HT1080 (cell line): ENCODE measurements at places on chromosomes 1 and 21. TPM values are rescaled to one million over a fixed set of nuclear protein-coding genes. Genes with fewer than 3 reads are reported as not detected.

DNA sequence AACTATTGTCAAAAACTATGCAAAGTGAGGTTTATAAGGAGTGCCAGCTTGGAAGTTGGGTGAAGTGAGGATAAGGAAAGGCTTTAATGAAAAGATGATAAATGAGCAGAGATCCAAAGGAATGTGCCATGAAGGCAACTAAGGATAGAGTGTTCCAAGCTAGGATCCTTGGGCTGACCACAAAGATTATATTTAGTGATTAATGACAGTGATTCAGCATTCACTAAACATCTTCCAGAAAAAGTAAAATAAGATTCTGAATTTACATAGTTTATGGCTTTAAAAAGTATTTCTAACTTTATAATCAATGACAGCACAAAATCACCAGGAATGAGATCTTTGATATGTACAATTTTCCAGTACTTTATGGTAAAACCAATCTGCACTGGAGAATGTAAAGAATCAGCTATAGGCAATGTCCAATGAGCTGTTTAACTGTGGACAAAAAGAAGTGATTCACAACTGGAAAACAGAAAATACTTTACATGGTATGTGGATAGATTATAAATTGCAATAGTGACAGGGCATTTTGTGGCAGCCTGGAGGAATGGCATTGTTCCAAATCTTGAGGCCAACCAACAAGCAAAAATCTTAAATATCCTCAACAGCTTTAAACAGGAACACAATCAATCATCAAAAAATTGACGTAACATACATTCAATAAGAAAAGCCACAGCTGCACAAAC is 91.2 kb upstream of the KCTD3 start:
- DNase-seq, result peak; percentile 51

Gene SPATA17
- total RNA-seq, result 0.93 and 2.5 TPM in 2 replicates

DNA sequence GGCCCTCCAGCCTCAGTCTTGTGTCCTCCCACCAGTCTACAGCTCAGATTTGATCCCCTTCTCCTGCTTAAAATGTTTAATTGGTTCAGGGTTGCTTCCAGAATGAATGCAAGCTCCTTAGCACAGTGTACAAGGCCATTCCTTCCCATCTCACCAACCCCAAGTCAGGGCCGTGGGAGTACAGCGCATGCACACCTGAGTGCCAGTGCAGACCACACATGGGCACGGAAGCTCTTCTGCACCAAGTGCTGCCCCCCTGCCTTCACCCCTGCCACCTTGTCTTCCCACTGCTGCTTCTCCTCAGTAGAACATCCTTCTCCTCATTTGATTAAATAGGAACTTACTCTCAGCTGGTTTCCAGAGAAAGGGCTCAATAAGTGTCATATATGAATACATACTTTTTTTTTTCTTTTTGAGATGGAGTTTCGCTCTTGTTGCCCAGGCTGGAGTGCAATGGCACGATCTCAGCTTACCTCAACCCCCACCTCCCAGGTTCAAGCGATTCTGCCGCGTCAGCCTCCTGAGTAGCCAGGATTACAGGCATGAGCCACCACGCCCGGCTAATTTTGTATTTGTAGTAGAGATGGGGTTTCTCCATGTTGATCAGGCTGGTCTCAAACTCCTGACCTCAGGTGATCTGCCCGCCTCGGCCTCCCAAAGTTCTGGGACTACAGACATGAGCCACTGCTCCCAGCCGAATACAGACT is 9.3 kb downstream of the PMF1 start:
- no peak for DNase-seq

Gene KCNN3
- 0.20 and 0.34 TPM in 2 replicates for total RNA-seq

Gene DMBX1
- not detected in 2 replicates for total RNA-seq

- no peak for DNase-seq
Observed at GRCh38 chr1:16090076-16090826, 16.8 kb upstream of the FAM131C start.

- peak; percentile 80 for DNase-seq
Observed at GRCh38 chr1:95023399-95024043, 49.2 kb downstream of the ALG14 start.

Gene RNPC3
- total RNA-seq, result 4.1 and 7.4 TPM in 2 replicates

Gene TPTE
- 1.4 and 1.7 TPM in 2 replicates for total RNA-seq

DNA sequence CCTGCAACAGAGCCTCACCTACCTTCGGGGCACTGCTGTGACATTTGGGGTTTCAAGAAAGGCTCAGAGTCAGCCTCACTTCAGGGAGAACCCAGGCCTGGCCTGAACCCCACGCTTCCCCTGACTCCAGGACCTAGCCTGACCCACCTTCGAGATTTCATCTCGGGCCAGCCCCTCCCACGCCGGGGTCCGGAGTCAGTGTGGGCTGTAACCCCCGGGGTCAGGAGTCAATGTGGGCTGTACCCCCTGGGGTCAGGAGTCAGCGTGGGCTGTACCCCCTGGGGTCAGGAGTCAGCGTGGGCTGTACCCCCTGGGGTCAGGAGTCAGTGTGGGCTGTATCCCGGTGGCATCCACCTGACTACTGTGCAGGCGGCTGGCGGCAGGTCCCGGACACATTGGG is 183.0 kb upstream of the RAB4A start:
- no peak for DNase-seq

- DNase-seq, result peak; percentile 68
Observed at GRCh38 chr1:156511644-156512043, 11.1 kb upstream of the MEF2D start.

DNA sequence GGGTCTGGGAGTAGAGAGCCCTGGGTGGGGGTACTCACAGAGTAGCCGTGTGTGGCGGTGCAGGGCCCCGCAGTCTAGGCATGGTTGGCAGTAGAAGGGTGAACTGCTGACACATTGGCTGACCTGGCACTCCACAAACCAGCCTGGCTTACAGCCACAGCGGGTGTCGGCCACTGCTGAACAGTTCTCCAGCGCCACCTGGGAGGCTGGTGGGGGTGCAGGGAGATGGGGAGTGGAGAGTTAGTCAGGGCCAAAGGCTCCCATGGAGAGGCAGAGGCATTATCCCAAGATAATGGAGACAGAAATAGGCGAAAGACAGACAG is 1.5 kb downstream of the TNFRSF25 start:
- peak; percentile 29 for DNase-seq

DNA sequence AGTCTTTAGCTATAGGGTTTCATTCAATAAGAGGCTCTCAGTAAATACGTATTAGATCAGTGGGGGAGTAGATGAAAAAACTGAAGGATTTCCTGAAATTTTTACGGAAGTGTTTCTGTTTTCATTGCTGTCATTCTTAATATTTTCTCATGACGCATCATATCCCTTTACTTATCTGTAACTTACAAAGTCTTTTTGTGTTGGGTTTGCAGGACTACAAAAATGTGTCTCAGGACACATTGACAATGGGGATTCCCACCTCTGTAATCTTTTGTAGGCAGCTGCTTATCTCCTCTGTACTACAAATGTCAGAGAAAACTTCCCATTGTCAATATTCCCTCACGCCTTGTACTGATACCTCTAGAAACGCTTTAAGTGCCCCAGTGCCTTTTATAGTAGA is 35.5 kb downstream of the CRP start:
- DNase-seq, result no peak

DNA sequence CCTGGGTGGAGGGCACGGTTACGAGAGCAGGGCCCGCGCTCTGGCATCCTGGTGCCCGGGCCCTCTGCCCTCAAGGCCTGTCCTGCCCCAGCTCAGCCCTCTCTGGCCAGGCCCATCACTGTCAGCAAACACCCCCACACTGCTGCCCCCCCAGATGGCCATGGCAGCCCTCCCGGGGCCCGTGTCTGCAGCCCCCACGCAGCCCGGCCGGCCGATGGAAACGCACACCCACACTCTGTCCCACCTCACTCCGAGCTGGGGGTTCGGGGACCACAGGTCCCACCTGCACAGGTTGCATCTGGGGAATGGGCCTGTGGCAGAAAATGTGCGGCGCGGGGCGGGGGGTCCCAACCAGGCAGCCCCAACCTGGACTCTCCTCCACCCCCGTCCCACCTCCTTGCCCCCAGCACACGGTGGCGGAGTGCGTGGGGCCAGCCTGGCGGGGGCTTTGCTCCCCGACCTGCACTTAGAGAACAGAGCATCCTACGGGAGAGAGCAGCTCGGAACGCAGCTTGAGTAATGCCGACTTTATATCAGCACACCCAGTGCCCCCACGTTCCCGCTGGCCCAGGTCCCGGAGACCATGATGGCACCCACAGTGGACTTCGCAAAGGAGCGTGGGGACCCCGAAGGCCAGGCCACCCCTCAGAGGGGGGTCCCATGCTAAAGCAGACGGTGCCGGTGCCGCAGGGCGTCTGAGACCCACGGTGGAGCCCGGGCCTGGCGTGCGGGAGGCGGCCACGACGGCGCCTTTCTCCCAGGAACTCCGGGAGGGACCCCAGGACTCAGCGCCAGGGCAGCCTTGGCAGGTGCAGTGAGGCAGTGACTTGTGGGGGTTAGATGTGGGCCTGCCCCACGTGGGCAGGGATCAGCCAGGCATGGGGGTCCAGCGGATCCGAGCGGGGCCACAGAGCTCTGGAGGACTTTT is 7.5 kb upstream of the RNF223 start:
- no peak for DNase-seq

Gene HPDL
- total RNA-seq, result not detected in 2 replicates

Gene OSCP1
- 1.4 and 1.8 TPM in 2 replicates for total RNA-seq

- DNase-seq, result no peak
Observed at GRCh38 chr1:206506405-206507283, 687 bp upstream of the RASSF5 start.

Gene ZBTB8A
- 1.9 and 3.1 TPM in 2 replicates for total RNA-seq

Gene PLOD1
- 66.4 and 72.4 TPM in 2 replicates for total RNA-seq

DNA sequence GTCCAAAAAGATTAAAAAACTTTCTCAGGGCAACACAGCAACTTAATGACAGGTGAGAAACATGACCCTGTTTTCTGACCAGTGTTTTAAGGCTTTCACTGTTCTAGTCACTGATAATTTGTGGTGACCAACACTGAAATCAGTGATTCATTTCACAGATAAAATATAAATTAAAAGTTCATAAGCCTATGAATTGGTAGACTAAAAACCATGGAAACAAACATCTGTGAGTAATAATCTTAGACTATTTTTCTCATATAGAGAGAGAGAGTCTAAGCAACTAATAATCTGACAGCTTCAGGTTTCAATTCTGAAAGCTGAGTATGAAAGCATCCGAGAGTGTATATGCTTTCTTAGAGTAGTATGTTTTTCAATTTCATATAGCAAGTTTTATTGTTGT is 536.9 kb downstream of the ADGRL2 start:
- DNase-seq, result no peak

GRCh38 chr1:219476716-219477115 is 136.2 kb downstream of the ZC3H11B start:
- no peak for DNase-seq

Gene FAM43B
- 0.07 and 0.08 TPM in 2 replicates for total RNA-seq

DNA sequence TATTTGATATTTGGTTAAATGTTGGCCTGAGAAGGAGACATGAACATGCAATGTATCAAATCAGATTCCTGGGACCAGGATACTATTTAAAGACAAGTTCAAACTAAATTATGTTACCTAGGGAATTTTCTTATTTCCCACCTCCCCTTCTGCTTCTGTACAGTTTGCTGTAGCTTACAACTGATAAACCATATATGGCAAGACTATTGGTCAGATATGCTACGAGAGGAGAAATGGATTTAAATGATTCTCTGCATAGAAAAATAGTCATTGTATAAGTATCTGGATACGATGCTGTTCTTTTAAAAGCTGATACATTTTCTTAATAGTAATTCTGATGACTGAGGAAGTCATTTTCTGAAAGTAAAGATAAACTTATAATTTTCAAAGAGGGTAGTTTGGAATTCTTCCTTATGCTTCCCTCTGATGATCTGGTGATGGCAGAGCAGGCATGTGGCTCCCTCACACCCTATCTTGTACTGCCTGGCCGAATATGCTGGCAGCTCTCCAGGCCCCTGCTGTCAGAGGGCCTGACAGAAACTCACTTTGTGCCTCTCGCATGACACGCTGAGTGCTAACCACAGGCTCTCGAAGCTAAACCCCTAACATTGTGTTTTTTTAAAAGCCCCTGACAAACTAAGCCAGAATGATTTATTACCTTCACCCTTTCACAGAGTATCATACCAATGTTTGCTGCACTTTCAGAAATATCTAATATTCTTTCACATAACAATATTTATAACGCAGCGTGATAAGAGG is 19.4 kb downstream of the RRP15 start:
- DNase-seq, result peak; percentile 43

Gene CELA3B
- total RNA-seq, result not detected in 2 replicates
